ENCODE measurements at places on chromosomes 1 and 21.

- DNase-seq = no peak
These were observed 32.9 kb upstream of the LRRC7 start for GRCh38 chr1:69534829-69535228.

DNA sequence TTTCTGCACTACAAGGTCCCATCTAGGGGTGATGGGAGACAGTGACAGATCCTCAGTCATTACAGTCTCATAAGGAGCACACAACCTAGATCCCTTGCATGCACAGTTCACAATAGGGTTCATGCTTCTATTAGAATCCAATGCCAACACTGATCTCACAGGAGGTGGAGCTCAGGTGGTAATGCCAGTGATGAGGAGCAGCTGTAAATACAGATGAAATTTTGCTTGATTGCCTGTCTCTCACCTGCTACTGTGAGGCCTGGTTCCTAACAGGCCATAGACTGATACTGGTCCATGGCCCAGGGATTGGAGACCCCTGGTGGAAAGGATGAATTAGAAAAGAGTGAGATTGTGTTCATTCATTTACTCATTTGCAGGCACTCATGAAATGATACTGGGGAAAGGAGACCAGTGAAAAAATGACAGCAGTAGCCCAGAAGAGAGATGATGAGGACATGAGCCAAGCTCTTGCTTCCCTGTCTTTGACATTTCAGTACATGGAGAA lies 251.6 kb upstream of the DUSP10 start:
- DNase-seq = no peak

DNA sequence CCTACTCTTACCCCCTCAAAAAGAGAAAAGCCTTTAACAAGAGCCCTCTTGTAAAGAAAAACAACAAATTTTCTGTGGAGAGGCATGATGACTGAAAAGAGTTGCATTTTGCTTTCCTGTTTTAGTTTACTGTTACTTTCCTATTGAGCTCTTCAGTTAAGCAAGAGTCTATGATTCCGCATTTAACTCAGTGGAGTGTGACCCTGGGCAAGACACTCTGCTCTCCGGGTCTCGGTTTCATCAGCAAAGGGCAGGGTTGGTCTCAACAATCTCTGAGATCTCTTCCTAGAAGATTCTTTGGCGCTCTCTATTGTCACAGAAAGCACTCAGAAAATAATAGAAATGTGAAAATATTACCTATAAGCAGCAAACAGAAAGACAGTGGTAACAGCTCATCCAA lies 175.7 kb downstream of the TGFBR3 start:
- DNase-seq = no peak

DNA sequence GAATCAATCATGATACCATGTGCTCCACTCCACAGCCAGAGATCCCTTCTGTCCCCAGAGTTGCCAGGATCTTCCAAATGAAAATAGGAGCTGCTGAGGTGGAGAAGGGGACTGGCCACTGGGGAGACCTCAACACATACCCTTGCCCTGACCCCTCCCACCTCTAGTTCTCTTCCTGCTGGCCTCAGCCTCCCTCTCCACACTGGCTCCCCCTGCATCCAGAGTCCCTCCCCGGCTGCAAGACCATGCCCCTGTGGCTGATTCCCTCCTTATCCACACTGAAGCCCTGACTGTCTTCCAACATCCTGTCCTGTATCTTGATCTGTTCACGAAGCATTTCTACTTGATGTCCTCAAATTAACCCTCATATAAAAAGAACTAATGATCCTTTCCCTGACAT lies 21.1 kb upstream of the CDK18 start:
- no peak for DNase-seq

DNA sequence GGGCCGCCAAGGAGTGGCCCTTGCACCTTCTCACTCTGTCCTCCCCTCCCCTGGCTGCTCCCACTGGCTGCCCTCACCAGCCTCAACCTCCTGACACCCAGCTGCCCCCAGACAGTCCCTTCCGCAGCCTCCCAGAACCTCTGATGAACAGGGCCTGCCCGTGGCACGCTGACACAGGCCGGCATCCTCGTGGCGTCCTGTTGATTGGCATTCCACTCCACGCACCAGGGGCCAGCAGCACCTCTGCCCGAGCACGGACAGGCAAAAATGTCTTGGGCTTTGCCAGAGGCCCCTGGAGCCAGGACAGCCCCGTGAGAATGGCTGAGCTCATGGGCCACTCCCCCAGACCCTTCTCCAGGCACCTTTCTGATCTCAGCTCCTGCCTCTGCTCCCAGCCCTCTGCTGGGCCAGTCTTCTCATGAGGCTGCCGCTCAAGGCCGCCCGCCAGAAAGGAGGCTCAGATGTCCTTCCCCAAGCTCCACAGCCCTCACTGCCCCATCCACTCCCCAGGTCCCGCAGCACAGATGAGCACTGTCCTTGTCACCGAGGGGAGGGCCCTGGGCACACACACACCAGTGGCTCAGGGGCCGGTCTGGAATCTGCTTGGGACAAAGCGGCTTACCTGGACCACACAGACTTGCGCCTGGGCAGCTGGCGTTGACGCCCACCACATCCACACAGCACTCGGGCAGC lies 15.8 kb upstream of the RNF223 start:
- no peak for DNase-seq

GRCh38 chr1:226827458-226827857 lies 43.0 kb upstream of the PSEN2 start:
- no peak for DNase-seq

DNA sequence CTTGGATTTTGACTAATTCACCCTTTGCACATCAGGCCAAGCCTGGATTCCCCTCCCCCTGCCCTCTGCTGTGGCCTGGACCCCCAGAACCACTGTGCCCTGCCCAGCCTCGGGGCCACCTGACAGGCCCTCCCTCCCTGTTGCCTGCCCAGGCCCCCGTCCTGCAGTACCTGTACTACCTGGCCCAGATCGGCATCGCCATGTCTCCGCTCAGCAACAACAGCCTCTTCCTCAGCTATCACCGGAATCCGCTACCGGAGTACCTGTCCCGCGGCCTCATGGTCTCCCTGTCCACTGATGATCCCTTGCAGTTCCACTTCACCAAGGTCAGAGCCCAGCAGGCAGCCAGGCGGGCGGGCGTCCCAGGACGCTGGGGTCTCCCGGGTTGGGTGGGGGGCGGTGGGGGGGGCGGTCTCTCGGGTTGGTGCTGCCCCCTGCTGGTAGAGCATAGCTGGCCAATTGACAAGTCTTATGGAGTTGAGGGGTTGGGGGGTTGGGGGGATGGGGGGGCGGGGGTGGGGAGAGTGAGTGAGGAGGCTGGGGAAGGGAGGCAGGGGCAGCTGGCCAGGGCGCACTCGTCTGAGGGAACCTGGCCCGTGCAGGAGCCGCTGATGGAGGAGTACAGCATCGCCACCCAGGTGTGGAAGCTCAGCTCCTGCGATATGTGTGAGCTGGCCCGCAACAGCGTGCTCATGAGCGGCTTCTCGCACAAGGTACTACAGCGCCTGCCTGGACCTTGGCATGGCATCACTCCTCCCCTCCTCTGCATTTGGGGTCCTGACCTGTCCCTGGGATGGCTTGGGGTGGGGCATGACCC lies 10.7 kb downstream of the AMPD2 start:
- no peak for DNase-seq

DNA sequence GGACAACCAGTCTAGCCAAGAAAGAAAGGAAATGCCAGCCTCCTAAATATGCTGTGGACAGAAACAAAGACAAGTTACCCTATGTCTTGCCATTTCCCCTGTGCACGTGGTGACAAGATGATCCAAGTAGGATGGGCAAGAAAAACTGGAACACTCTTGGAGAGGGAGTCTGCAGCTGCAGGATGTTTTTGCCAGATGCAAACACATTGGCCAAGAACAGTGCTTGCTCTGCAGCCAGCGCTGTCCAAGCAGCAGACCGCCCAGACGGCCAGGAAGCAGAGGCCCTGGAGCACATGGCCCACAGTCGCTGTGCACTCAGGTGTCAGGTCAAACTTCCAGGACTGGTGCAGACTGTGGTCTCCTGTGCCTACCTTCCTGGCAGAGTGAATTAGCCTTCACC lies 189.3 kb downstream of the SLC35F3 start:
- no peak for DNase-seq

DNA sequence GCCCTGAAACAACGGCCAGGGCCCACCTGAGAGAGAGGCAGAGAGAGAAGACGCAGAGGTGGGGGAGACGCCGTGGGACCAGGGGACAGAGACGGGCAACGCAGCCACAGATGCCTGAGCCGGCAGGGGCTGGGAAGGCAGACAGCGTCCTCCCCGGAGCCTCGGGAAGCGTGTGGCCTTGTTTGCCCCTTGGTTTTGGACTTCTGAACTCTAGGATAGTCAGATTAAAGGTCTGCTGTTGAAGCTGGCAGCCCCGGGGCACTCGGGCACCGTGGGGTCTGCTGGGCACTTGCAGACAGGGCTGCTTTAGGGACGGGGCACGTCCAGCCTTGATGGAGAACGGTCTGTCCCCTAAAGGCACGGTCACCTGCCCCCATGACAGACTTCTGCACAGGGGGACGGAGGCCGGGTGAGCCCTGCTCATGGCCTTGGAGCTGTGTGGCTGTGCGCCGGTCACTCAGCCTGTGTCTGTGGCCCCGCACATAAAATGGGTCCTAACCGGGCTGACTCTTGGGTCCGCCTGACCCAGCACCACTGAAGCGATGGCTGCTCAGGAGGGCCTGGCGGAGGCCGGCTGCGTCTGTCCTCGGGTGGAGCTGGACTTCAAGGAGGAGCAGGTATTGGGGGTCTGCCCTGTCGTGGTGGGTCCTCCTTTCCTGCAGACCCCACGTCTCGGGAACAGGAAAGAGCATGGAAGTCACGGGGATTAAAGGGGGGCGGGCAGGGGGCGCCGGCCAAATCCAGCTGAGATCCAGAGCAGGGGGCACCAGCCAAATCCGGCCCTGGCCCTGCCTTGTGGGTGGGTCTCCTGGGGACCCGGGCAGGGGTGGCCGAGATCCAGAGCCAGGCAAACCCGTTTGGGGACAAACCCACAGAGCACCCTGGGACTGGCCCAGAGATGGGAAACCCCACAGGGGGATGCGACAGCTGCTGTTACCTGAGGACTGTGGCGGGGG lies 9.6 kb upstream of the RNF223 start:
- no peak for DNase-seq

DNA sequence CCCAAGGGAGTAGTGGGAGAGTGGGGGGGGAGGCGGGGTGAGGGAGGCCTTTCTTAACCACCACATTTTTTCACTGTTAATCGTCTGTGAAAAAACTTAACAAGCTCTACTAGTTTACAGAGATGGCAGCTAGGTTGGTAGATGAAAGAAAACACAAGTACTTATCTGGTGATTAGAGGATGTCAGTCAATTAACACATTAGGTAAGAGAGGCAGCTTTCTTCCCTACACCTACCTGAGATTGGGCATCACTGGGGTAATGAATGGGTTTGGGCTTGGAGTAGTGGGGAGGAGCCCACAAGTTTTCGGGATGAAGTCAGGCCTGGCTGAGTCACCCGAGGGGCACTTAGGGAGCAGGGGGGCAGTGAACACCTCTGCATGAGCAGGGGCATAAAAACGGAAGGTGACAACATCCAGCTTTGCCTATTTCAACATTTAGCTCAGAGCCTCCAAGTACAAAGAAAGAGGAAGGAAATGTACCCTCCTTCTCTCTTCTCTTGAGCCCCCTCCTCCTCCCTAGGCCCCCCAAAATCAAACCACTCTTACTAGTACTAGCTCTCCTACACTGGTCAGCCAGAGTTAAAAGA lies 2.5 kb downstream of the LBR start:
- no peak for DNase-seq

DNA sequence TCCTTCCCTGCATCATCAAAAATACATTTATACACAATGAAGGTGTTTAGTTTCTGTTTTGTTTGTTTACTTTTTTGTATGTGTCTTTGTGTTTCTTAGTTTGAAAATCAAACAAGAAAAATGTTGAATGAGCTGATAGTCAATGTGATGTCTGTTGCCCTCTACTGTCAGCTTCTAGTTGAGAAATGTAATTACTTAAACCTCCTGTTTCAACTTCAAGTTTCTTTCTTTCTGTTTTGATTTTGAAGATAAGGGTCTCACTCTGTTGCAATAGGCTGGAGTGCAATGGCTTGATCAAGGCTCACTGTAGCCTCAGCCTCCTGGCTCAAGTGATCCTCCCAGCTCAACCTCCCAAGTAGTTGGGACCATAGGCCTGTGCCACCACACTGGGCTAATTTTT lies 37.5 kb downstream of the SPTA1 start:
- no peak for DNase-seq

DNA sequence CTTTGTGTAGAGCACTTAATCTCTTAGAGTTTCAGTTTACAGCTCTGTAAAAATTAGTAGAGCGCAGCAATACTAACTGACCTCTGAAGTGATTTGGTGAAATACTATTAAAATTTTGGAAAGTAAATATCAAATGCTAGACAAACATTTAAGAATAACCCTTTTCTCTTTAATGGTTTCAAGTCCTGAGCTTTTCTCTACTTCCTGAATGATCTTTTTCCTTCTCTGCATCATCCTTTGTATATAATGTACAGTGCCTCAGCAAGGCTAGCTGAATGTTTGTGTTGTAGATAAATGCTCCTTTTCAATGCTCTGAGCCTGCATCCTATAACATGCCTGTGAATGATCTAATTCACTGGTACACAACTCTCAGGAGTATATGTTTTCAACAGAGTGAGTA lies 272.9 kb downstream of the ADGRL2 start:
- no peak for DNase-seq

- DNase-seq = no peak
These were observed 7.0 kb upstream of the PLEKHA6 start for GRCh38 chr1:204366759-204367158.

DNA sequence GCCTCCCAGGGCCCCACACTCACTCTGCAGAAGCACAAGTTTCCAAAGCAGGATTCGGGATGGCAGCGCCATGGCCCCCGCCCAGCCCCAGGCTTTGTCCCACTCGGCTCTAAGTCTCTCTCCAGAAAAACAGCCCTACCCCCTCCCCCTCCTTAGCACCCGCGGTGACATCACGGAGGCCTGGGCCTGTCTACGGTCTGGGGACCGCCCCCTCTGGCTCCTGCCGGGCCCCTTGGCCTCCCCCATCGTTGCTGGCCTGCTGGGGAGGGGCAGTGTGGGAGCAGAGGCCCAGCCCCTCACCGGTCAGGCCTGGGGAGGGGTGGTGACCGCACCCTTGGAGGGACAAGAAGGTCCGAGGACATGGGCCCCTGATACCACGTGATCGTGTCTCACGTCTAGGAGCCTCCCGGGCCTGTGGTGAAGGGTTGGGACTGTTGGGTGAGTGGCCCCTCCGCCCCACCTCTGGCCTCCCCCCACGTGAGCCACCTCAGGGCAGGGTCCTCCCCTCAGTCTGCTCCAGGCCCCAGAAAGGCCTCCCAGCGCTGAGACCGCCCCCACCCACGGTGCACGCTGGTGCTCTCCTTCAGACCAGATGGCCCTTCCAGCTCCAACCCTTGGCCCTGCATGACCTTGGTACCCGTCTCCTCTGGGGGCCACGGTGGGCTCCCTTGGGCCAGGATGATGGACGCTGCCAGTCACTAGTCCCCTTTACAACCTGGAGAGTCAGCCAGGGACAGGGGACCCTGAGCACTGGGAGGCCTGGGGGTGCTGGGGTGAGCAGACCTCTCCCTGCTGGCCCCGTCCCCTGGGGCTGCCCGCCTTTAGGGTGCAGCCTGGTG lies at the start of gene MXRA8:
MXRA8 (minus strand) TSS at position 123 of the 839 bp plus-strand sequence; CDS start at position 72, 51 bp downstream.
- no peak for DNase-seq

- no peak for DNase-seq
These were observed 616.5 kb upstream of the RGS18 start for GRCh38 chr1:191541758-191542157.

Measured in NCI-H2081 treated with DMSO at 0.1 percent for 48 hours (cell line).